ENCODE measurements at places on chromosomes 2 and 18.

- DNase-seq = no peak
Observed at GRCh38 chr18:903701-904100, 970 bp upstream of the ADCYAP1 start.

- no peak for DNase-seq
Observed at GRCh38 chr2:61090386-61090921, 24.8 kb downstream of the SANBR start.

GRCh38 chr2:202039278-202040078, 5.8 kb downstream of the FZD7 start:
- no peak for DNase-seq

DNA sequence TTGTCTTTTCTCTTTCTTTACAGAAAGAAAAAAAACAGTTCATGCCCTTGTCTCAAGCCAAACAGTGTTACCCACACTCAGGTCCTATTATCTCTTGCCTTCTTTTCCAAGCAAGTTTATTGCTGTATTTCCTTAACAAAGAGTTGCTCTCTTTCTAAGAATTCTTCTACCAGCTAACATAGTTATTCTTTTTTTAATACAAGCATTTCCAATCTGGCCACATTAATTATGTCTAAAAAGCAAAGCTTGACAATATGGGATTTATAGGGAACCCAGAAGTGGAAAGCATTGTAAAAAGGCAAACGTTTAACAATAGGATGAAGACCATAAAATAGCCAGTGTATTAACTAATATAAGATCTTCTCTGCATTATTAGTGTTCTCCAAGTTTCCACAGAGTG, 272.5 kb upstream of the CWC22 start:
- no peak for DNase-seq

- DNase-seq = no peak
Observed at GRCh38 chr18:75937306-75937705, 509.8 kb upstream of the SMIM21 start.

DNA sequence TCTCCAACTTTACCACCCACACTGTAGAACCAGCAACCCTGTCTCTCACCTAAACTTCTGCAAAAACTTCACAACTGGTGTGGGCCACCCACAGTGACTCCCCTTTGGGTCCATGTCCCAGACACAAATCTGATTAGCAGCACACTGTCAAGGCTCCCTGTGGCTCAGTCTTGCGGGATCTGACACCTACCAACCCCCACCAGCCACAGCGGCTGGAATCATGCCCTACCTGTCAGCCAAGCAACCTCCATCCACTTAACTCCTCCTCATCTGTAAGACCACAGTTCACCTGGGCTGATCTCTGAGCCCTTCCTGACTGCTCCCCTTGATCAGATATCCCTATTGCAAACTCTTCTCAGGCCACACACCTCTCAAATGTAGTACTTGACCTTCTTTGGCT, 14.6 kb downstream of the TCF4 start:
- DNase-seq = no peak

GRCh38 chr2:213288913-213289700, 4.8 kb downstream of the SPAG16 start:
- DNase-seq = no peak

DNA sequence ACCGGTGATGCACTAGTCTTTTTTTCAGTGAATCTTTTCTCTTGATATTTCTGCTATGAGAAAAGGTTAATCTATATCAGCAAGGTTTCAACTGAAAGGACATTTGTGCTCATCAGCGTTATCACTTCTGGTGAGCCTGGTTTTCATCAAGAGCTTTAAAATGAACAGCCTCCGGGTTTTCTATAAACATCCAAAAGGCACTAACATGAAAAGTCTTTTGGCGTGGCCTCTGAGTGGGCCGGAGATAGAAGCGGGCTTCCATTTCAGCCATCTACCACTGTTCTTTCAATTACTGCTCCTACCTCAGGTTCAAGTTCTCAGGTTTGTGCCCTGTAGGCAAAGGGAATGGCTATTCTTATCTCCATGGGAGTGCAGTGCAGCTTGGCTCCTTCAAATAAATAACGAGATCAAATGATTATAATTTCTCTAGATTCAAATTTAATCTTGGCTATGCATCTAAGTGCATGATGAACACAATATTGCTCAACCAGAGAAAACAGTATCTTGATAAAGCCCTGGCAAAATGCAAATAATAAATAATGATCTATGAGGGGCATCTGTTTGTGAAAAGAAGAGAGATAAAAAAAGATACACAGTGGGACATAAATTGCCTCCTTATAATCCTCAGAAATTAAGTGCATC, 314.8 kb downstream of the CDH2 start:
- no peak for DNase-seq

DNA sequence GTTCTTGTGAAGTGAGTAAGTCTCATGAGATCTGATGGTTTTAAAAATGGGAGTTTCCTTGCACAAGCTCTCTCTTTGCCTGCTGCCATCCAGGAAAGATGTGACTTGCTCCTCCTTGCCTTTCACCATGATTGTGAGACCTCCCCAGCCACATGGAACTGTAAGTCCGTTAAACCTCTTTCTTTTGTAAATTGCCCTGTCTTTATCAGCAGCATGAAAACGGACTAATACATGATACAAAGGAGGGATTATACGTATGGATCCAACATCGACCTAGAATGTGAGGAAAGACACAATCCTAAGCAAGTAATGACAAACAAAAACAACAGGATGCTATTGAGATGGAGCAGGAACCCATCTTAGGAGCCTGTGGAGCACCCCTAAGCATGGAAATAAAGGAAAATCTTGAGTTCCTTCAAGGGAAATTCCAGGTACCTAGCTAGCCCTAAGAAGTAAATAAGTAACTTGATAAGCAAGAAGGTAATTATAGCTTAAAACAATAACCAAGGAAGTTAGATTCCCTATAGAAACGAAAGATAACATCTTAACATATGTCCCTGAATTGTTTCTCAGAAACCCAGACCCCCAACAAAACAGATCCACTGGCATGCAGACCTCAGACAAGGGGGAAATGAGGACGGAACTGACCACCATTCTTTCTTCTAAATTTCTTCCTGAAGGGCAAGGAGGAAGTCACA, 1.5 kb upstream of the TNFRSF11A start:
- no peak for DNase-seq

- DNase-seq = no peak
Observed at GRCh38 chr2:64786343-64787018, 132.8 kb upstream of the SERTAD2 start.

GRCh38 chr18:63131106-63131958, 188.2 kb downstream of the BCL2 start:
- DNase-seq = no peak

DNA sequence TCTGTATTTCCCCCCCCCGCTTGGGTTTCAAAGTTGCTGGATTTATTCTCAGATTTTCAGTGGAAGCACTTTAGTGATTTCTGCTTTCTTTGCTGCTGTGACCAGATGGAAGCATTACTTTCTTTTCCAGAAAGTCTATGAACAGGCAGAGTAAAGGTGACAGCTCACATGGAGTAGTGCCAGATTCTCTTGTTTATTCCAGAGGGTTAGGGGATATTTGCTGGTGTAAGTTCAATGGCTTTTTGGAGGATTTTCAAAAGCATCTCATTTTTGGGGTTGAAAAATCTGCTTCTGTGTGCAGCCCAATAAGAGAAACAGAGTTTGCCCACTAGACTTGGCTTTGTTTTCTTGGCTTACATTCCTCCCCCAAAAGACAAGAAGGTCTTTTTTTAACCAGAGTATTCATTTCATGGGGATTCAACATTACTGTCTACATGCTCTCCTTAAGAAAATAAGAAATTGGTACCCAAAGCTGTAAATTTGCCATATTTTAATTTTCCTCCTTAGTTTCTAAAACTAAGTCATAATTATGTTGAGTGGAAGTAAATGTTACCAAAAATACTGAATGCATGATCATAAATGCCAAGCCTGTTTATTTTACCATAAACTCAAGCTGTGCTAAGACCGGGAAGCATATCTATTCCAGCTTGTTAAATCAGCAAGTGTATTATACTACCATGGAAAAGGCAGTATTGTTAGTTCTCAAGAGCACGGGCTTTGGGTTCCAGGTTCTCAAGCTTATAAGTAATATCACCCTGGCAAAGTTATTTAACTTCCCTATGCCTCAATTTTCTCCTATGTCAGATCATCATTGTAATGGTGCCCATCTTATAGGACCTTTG, 557.2 kb downstream of the CPS1 start:
- no peak for DNase-seq

GRCh38 chr2:135167273-135167672, 115.2 kb downstream of the RAB3GAP1 start:
- no peak for DNase-seq

DNA sequence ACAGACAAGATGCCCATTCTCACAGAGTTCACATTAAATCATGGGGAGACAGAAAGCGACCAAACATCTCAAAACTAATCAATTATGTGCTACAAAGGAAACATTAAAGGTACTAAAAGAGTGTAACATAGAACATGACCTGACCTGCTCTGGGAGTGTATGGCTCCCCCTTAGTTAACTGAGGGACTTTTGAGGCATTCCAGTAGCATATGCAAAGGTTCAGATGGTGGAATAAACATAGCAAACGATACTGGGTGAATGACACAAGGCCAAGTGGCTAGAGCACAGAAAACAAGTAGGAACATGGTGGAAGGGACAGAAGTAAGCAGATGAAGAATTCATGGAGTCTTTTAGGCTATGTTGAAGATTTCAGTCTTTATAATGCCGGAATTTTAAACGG, 11.9 kb downstream of the PPP3R1 start:
- DNase-seq = no peak

GRCh38 chr18:58755304-58756010, 84.2 kb downstream of the MALT1 start:
- DNase-seq = no peak

- DNase-seq = no peak
Observed at GRCh38 chr2:8168876-8169424, 512.9 kb upstream of the ID2 start.

DNA sequence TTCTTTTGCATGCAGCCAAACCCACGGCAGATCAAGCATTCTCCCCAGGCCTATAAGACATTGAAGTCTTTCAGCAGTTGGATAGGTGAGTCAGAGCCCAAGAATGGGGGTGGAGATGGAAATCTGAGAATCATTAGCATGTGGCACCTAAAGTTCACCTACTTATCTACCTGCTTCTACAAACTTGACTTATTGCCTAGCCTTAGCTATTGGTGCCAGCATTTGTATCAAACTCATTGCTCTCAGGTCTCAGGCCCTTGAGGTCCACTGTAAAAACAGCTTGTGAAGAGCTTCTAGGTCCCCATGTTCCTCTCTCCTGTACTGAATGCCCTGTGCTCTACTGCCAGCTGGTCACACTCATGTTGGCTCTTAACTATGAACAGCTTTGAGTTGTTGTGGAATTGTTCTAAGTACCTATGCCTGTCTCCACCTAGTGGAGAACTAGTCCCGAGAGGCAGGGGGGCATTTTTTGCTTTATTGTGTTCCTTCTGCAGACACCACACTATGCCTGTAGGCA, 278.4 kb upstream of the SPRED2 start:
- DNase-seq = no peak

DNA sequence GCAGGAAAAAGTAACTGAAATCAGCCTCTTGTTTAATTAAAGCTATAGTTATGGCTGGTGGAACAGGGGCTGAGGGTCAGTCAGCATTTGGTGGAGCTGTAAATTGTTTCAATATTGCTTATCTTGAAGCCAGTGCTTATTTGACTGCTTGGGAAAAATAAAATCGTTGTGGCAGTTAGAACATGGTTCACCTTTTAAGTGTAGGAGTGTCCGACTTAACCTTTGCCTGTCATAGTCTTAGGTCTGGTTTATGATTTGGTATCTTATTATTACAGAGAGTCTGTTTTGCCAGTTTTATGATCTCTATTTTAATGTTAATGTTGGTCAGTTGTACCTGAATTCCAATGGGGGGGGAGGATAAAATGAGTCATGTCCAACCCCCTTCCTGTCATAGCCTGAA, 27.2 kb upstream of the NOL4 start:
- no peak for DNase-seq

DNA sequence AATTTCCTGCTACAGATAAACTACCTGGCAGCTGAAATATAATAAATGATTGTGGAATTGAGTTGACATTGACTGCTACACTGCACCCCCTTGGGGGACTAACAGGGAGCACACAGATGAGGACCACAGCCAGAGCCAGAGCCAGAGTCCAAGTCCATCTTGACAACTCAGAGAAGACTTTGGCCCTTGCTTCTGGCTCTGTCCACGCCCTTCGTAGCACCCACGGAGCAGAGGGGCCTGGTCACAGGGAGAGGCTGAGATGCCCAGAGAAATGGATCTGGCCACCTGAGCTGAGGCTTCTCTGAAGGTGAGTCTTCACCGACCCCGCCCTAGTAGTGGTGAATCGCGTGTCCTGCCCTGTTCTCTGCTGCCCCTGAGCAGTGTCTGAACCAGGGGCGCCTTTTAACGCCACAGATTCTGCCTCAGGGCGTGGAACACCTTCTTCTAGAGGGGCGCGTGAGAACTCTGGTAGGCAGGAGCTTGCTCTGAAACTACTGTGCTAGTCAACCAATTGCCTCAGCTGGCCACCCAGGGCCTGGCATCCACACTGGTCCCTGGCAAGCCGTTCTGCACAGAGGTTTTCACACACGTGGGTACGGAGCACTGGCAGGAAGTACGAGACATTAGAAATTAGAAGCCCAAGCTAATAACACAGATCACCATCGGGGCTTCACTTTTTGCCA, 35.7 kb upstream of the MAT2A start:
- DNase-seq = no peak

DNA sequence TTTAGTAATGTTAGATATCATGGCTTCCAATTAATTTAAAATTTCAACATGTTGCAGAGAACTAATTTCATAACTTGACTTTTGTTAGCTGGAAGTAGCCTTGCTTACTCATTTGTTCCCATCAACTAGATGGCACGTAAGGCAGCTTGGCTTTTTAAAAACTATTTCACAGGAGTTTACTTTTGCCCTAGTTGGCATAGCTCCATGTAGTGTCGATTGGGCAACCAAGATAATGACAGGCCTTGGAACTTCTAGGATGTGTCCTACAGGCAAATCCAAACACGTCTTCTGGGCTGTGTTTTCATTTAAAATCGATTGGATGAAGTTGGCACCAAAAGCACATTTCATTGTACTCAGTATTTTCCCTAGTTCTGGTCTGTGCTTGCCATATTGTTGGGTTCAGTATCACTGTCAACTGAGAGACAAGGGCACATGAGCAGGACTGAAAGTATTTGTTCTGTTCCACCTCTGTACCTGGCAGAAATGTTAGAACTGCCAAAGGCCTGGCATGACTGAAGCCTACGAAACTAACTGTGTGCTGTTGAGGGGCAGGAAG, 29.4 kb downstream of the HADHB start:
- DNase-seq = no peak

DNA sequence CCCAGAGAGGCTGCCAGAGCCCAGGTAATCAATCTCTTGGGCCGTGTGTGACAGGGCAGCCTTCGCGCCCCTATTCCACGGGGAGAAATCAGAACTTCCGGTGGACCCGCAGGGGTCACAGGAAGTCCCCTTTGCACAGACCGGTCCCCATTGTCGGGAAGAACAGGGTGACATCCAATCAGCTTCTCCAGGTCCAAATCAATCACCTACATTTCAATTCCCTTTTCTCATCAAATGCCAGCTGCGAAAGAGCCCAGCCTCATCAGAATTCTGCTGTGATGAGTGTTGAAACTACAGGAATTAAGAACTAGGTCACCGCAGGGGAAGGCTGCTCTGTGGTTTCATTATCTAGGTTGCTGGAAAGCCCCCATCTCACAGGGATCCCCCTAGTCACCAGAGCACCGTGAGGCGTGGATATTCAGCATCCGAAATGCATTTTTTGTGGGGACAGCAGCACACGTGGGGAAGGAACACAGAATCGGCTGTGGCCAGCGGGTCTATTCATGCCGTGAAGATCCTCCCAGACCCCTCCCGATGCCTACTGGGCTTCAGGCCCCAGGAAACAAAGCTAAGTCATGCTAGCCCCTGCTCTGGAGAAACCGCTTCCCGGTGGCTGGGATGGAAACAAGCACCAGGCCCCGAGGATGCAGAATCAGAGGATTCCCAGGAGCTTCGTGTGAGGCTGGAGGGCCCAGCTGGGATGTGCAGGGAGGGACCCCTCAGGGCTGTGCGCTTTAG, 193.7 kb upstream of the ID2 start:
- no peak for DNase-seq
